Thoracic aorta (tissue), 2 donors: ENCODE measurements at places on chromosomes 3 and 15. TPM values are rescaled to one million over a fixed set of nuclear protein-coding genes. Genes with fewer than 3 reads are reported as not detected.

Gene CPN2
- not detected for total RNA-seq

- no peak for DNase-seq
Measured at GRCh38 chr15:56165234-56165633, 78.4 kb downstream of the RFX7 start.

GRCh38 chr3:49899815-49900214 is 3.9 kb downstream of the MST1R start:
- no peak for DNase-seq

DNA sequence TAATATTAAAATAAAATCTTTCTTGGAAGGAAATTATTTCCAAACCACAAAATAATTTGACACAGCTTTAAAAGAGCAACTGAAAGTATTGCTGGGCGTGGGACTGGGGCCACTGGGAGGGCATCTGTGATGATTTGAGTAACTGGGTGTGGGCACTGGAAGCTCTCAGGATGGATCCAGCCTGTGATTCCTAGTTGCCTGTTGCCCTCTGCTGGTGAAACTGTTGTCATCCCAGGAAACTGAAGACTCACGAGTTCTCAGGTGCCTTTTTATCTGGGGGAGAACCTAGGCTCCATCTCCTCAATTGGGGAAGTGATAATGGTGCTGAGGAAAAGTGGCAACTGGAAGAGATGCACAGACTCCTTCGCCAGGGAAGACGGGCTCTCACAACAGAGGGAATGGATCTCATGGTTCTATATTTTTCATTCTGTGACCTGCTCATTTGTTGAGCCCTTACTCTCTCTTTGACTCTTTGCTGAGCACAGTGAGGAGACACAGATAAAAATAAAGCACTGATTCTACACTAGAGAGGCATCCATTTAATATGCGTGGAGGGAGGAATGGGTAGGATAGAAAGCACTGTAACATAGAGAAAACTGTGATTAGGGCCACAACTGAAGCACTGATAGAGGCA is 61.6 kb downstream of the TPRG1 start:
- DNase-seq, result no peak

Gene NR2E3
- 0.27 TPM for total RNA-seq

Gene GOLGA6L10
- 0.42 TPM for total RNA-seq

GRCh38 chr15:47395076-47395475 is 322.2 kb upstream of the SEMA6D start:
- no peak for DNase-seq

DNA sequence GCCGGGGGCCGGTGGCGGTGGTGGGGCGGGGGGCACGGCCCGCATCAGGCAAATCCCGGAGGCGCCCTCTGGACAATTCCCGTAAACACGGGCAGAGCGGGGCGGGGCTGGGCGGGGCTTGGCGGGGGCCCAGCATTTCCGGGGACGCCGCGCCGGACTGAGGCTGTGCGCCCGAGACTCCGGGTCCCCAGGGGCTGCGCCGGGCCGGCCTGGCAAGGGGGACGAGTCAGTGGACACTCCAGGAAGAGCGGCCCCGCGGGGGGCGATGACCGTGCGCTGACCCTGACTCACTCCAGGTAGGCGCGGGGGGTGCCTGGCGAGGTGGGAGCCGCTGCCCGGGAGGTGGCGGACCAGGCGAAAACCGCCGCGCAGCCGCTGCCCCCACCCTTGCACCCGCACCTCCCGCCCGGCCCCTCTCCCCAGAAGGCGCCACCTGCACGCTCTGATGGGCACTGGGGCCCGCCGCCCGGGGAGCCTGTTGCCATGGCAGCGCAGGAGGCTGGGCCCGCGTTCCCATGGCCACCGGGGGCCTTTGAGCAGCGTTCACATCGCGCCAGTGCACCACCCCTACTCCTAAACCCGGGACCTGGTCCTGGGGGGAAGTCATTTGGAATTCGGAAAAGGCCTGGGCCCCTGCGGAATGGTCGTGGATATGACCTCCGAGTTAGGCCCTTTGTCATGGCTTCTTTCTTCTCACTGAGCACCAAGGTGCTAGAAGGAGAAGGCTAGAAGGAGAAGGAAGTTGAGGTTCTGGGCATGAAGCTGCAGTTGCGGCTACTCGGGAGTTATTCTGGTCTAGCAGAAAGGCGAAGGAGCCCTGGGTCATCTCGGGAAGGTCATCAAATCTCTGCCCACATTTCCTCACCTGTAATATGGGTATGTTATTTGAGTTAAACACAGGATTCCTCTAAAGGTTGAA is 16.1 kb upstream of the SEMA4B start:
- DNase-seq, result no peak

Gene VIPR1
- total RNA-seq, result 31.0 TPM

GRCh38 chr3:5498981-5499380 is 311.5 kb downstream of the EDEM1 start:
- no peak for DNase-seq

DNA sequence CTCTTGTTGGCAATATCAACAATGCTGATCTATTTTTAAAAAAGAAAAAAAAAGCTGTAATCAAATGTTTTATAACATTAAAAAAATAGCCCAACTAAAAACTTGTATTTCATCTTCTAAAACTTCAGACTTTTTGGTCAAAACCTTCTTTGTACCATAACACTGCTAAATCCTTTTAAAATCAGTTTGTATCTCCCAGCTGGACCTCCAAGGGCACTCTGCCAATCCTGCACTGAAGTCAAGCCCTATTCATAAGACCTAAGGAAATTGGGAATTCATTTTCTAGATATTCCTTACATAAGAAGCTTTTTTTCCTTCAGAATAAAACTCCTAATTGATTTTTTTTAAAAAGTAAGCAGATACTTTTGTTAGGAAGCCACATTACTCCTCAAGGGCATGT is 38.2 kb upstream of the HCLS1 start:
- no peak for DNase-seq

Gene ANKRD34C
- not detected for total RNA-seq

GRCh38 chr15:77123854-77124253 is 52.9 kb upstream of the TSPAN3 start:
- no peak for DNase-seq

Gene ZNF662
- 12.6 TPM for total RNA-seq

DNA sequence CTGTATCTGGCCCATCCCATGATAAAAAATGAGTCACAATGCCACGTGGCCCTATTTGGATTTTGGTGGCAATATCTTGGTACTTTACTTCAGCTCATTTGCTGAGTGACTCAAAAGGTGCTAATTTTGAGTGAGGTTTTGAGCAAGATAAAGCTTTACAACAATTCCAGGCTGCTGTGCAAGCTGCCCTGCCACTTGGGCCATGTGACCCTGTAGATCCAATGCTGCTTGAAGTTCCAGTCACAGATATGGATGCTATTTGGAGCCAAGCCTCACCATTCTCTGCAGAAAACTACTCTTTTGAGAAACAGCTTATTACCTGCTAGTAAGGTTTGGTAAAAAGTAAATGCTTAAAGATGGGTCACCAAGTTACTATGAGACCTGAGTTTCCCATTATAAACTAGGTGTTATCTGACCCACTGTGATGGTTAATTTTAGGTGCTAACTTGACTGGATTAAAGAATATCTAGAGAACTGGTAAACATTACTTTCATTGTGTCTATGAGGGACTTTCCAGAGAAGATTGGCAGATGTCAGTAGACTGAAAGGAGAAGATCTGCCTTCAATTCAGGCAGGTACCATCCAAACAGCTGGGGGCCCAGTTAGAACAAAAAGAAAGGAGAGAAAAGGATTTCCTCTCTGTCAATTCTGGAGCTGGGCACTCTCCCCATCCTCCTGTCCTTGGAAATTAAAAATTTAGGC is 1083.9 kb downstream of the DIPK2A start:
- no peak for DNase-seq

Gene ACKR2
- total RNA-seq, result 11.9 TPM

DNA sequence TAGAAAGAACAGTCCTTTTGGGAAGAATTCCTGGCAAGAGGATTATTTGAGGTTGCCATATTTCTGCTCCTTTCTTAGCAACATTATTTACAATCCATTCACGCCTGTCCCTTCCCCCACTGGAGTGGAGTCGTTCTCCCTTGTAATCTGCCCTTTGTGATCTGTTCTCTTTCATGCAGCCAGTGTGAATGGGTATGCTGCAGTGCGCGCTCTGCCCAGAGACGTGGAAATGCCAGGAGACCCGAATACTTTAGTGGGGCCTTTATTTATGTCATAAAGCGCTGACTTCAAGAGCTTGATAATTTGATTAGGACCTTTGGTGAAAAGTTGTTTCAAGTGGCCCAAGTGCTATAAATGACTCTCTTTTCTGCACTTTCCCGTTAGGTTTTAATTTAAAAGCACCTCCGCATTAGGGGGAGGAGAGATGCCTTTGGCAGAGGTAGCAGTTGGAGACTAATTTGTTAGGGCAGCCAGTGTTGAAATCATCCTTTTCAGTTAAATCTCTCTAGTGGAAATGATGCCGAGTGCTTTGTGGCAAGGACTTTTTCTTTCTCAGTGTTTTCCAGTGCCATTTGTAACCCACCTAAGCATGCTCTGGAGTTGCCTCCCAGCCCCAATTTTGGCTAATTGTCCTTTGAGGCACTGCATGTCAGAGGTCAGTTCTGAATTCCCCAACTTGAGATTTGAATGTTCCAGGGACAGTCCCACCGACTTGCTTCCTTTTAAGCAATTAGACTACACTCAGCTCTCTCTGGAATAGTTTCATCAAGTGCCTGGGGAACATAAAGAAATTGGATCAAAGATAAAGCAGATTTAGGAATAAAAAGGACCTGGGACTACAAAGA is 52.4 kb downstream of the PSMD6 start:
- DNase-seq, result no peak

DNA sequence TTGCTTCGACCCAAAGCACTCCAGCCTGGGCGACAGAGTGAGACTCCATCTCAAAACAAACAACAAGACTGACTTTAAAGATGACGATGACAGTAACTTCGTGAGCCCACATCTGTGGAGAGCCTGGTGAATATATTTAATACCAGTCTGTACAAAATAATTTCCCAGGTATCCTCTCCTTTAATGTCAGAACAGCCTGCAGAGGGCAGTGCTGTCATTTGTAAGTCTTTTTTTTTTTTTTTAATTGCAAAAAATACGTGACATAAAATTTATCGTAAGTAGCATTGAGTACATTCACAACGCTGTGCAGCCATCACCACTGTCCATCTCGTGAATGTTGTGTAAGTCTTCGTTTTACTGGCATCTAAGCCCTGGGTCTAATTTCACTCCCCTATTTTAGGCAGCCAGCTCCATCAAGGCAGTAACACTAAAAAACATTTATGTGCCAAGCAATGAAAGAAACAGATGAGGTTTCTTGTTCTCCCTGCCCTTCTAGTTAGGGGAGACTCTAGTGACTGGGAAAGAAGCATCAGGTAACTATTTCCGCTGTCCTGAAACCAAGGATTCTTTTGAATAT is 1.4 kb downstream of the HTD2 start:
- DNase-seq, result no peak

GRCh38 chr3:126154391-126155279 is 25.8 kb downstream of the ALDH1L1 start:
- no peak for DNase-seq

DNA sequence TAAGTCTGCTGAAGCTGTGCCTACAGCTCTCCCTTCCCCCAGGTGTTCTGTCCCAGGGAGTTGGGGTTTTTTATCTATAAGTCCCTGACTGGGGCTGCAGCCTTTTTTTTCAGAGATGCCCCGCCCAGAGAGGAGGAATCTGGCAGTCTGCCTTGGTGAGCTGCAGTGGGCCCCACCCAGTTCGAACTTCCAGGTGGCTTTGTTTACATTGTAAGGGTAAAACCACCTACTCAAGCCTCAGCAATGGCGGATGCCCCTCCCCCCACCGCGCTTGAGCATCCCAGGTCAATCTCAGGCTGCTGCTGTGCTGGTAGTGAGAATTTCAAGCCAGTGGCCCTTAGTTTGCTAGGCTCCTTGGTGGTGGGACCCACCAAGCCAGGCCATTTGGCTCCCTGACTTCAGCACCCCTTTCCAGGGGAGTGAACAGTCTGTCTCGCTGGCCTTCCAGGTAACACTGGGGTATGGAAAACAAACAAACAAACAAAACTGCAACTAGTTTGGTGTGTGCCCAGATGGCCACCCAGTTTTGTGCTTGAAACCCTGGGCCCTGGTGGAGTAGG is 189.4 kb downstream of the MFSD1 start:
- DNase-seq, result no peak

DNA sequence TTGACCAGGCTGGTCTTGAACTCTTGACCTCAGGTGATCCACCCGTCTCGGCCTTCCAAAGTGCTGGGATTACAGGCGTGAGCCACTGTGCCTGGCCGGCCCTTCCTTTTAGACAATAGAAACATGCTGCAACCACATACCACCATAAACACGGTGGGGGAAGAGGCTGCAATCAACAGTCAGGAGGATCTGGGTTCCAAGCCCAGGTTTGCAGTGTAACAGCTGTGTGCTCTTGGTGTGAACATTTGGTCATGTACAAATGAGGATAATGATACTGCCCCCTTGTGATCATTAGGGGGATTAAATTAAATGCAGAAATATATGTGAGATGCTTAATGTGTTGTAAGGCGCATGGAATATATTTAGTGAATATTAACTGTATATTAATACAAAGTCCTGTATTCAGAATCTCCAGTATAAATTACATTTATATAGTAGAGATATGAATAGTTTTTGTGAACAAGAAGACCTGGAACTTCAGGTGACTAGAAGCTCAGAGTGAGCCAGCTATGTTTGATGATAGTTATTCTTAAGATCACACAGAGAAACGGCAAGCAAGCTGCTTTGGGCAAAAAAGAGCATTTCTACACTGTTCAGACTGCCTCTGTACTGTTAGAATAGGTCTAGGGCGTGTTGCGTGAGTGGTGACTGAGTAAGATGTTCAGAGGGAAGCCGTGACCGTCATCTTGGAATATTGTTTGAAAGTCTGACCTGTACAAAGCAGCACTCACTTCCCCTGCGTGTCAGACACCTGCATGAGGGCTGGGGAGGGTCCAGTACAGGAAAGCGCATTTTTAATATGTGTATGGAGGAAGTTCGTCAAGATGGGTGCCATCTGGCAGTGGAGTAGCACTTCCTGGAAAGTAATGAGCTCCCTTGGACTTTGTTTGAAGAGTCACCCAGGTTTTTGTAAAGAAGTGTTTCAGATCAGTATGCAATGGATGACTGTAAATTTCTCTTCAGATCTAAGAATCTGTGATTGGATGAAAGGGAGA is 125.8 kb downstream of the PGPEP1L start:
- no peak for DNase-seq

Gene TWF2
- total RNA-seq, result 69.2 TPM

Gene GPR27
- total RNA-seq, result 1.3 TPM

Gene ADGRG7
- total RNA-seq, result not detected

DNA sequence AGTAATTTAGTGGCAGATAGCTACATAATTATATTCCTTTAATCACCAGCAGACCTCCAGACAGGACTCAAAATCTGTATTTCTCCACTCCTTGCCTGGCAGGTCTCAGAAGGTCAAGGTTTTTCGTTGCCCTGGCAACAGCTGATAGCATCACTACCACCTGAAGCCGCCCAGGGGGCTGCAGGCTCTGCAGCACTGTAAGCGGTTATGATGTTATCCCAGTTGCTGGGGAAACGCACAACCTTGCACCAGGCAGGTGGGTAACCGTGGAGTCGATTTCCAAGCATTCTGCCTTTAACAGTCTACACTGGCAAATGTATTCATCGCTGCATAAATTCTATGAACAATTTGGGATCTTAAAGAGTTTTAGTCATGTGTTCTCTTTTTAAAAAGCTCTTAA is 756.3 kb downstream of the NTRK3 start:
- DNase-seq, result no peak
